Breast epithelium (tissue), 4 donors: ENCODE measurements at places on chromosomes 11 and 22. TPM values are rescaled to one million over a fixed set of nuclear protein-coding genes. Genes with fewer than 3 reads are reported as not detected.

Gene SLC22A12
- not detected for total RNA-seq

Gene FREY1
- 3.2 TPM for total RNA-seq

Gene NNMT
- total RNA-seq, result 2,750 TPM

Gene TCN1
- 112 TPM for total RNA-seq

Gene C1QTNF5
- total RNA-seq, result 55.0 TPM

Gene C11orf97
- not detected for total RNA-seq

Gene KCNQ1
- total RNA-seq, result 5.1 TPM

Gene CARNS1
- 0.66 TPM for total RNA-seq

Gene TRIM49
- total RNA-seq, result not detected

Gene KRTAP5-9
- total RNA-seq, result 0.32 TPM

Gene RFPL1
- total RNA-seq, result not detected

Gene PLA2G3
- total RNA-seq, result not detected

Gene TRPM5
- not detected for total RNA-seq

Gene OPCML
- total RNA-seq, result not detected

Gene PKDREJ
- not detected for total RNA-seq

Gene TIMP3
- 1,246 TPM for total RNA-seq

Gene DYNC2H1
- total RNA-seq, result 40.3 TPM

Gene LRRN4CL
- 13.6 TPM for total RNA-seq

Gene TMPRSS13
- total RNA-seq, result 34.0 TPM

Gene TSSK2
- not detected for total RNA-seq

Gene SUSD2
- 0.80 TPM for total RNA-seq

Gene DDX25
- total RNA-seq, result not detected

Gene CNIH2
- total RNA-seq, result not detected

Gene GRAP2
- total RNA-seq, result 8.0 TPM

Gene APOL5
- not detected for total RNA-seq

Gene SGSM1
- 2.9 TPM for total RNA-seq

Gene CASP1
- 14.6 TPM for total RNA-seq

Gene SLC15A3
- total RNA-seq, result 20.8 TPM

Gene HPX
- total RNA-seq, result 25.2 TPM

Gene MFNG
- total RNA-seq, result 9.4 TPM

Gene SCUBE2
- 78.7 TPM for total RNA-seq

Gene TPBGL
- total RNA-seq, result not detected

Gene DRD4
- total RNA-seq, result 0.29 TPM

Gene KCNK4
- total RNA-seq, result not detected

Gene OR10D3
- total RNA-seq, result not detected

Gene MMP12
- total RNA-seq, result not detected

Gene FOLH1
- 0.16 TPM for total RNA-seq
